ENCODE measurements at places on chromosomes 6 and 20. TPM values are rescaled to one million over a fixed set of nuclear protein-coding genes. Genes with fewer than 3 reads are reported as not detected.

The OR2H2 gene
- total RNA-seq = not detected

The SIRPG gene
- total RNA-seq = not detected

The SYNDIG1 gene
- total RNA-seq = not detected

The DACT2 gene
- not detected for total RNA-seq

The BEND3 gene
- total RNA-seq = 5.3 TPM

The COL21A1 gene
- total RNA-seq = not detected

The SPAG4 gene
- total RNA-seq = 1.00 TPM

The VGLL2 gene
- total RNA-seq = not detected

The STMND1 gene
- not detected for total RNA-seq

The TGM3 gene
- total RNA-seq = not detected

The C6orf58 gene
- 0.46 TPM for total RNA-seq

The IMPG1 gene
- total RNA-seq = not detected

The ZNF391 gene
- 1.00 TPM for total RNA-seq

The PTCRA gene
- total RNA-seq = 0.33 TPM

The PACRG gene
- not detected for total RNA-seq

The CTAGE9 gene
- not detected for total RNA-seq

The APOBEC2 gene
- not detected for total RNA-seq

The SGK2 gene
- 0.46 TPM for total RNA-seq

The CLDN20 gene
- not detected for total RNA-seq

The FAM162B gene
- total RNA-seq = not detected

The PSMF1 gene
- total RNA-seq = 46.0 TPM

The HLA-DRB5 gene
- 8.4 TPM for total RNA-seq

The IL17A gene
- total RNA-seq = not detected

The SDC4 gene
- total RNA-seq = 10.5 TPM

The SAMD3 gene
- total RNA-seq = not detected

The SIRPA gene
- 47.6 TPM for total RNA-seq

The PROKR2 gene
- not detected for total RNA-seq

The PI16 gene
- total RNA-seq = not detected

The NTSR1 gene
- not detected for total RNA-seq

The NKAIN2 gene
- total RNA-seq = not detected

The BPIFB2 gene
- total RNA-seq = not detected

The WFDC12 gene
- not detected for total RNA-seq

The RNF182 gene
- 6.5 TPM for total RNA-seq

The PLA2G7 gene
- under 0.01 TPM for total RNA-seq

The SNAP25 gene
- 2.4 TPM for total RNA-seq

The PGC gene
- not detected for total RNA-seq

The PAX1 gene
- not detected for total RNA-seq

The NHSL1 gene
- 156 TPM for total RNA-seq

The C6orf52 gene
- total RNA-seq = 0.46 TPM

The TINAG gene
- total RNA-seq = not detected

The HEY2 gene
- total RNA-seq = 0.34 TPM

The EPHA7 gene
- total RNA-seq = not detected

The SAPCD1 gene
- total RNA-seq = 0.69 TPM

The CDH26 gene
- total RNA-seq = 1.1 TPM

The UBD gene
- total RNA-seq = 0.62 TPM

The MRPL18 gene
- total RNA-seq = 104 TPM

The HLA-DQA2 gene
- total RNA-seq = not detected

The EDN1 gene
- not detected for total RNA-seq

The TBX18 gene
- total RNA-seq = 0.33 TPM

The SOX18 gene
- total RNA-seq = 0.33 TPM

The LIME1 gene
- 1.7 TPM for total RNA-seq

The CNKSR3 gene
- total RNA-seq = 4.8 TPM

The PRR3 gene
- 12.7 TPM for total RNA-seq

The POU5F1 gene
- not detected for total RNA-seq

The TTK gene
- total RNA-seq = 16.9 TPM
